ENCODE measurements at places on chromosomes 3 and 15.

DNA sequence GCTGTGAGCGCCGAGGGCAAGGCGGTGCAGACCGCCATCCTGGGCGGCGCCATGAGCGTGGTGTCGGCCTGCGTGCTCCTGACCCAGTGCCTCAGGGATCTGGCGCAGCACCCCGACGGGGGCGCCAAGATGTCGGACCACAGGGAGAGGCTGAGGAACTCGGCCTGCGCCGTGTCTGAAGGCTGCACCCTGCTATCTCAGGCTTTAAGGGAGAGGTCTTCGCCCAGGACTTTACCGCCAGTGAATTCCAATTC, 2.3 kb downstream of the TLNRD1 start:
- no peak for DNase-seq

GRCh38 chr15:51450001-51450400, 108.5 kb downstream of the GLDN start:
- DNase-seq: peak; percentile 53

DNA sequence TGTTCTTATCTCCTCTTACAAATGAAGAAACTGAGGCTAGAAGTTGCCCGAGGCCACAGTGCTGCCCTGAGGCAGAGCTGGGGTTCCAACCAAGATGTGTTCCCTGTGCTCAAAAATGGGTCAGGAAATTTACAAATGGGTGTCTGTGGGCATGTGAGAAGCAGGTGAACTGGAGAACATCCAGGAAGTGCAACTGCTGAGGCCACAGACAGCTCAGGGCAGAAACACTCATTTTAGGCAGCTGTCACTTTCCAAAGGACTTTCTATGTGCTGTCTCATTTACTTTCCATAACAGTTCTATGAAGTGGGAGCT, 47.2 kb upstream of the ATP2B2 start:
- DNase-seq: no peak

- no peak for DNase-seq
Observed at GRCh38 chr15:74845581-74845980, 2.6 kb upstream of the ULK3 start.

DNA sequence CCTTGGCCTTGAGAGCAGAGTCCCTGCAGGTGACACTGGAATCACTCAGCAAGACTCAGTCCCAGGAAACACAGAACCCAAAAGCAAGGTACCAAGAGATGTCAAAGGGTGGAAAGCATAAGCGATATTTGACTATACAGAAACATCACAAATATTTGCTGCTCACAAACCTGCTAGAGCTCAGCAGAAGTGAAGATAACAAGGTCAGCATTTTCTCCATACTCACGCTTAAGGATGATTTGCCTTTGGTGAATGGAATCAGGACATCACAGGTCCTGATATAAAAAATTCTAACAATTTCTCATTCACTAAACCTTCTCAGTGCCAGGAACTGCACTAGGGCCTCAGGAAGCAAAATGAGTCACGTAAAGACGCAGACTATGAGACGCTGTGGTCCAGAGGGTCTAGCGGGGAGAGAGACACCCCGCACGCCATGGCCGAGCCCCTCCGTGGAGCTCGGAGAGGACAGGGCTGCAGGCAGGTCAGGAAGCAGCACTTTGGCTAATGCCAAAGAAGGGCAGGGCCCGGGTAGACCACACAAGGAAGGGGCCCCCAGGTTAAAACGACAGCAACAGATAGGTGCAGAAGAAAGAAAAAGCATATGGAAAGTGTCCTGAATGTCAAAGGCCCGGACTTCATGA, 10.7 kb downstream of the PCSK6 start:
- DNase-seq: no peak

DNA sequence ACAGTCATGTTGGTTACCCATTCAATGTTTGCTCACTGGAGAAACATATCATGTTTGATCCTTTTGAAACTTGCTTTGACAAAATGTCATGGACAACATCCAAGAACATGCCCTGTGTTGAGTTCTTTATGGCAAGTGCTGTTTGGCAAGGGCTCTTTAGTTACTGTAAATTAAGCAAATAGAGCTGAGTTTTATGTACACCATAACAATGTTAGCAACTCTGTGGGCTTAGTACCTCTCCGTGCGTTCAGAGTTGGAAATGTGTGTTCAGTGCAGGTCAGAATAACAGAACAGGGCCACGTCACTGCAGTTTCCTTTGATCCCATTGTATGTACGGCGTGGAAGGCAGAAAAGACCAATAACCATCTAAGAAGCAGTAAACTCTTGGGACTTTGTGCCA, 132.5 kb downstream of the MYRIP start:
- no peak for DNase-seq

- DNase-seq: peak; percentile 77
Observed at GRCh38 chr3:159763011-159763601, 225.5 kb upstream of the IL12A start.

DNA sequence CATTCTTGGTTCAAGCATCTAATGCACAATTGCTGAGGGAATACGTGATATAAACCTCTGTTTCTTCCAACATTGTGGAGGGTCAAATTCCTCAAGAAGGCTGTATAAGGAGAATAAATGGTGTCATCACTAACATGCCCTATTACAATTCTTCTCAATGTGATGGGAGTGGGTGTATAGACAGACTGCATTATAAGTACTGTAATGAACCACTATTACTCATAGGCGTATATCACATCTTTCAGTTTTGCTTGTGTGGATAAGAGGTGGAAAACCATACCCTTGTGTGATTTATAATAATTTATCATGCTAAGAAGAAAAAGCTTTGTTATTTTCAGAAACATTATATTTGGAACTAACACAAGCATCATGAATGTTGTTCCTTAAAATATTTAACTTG, 35.3 kb upstream of the BBX start:
- DNase-seq: no peak

DNA sequence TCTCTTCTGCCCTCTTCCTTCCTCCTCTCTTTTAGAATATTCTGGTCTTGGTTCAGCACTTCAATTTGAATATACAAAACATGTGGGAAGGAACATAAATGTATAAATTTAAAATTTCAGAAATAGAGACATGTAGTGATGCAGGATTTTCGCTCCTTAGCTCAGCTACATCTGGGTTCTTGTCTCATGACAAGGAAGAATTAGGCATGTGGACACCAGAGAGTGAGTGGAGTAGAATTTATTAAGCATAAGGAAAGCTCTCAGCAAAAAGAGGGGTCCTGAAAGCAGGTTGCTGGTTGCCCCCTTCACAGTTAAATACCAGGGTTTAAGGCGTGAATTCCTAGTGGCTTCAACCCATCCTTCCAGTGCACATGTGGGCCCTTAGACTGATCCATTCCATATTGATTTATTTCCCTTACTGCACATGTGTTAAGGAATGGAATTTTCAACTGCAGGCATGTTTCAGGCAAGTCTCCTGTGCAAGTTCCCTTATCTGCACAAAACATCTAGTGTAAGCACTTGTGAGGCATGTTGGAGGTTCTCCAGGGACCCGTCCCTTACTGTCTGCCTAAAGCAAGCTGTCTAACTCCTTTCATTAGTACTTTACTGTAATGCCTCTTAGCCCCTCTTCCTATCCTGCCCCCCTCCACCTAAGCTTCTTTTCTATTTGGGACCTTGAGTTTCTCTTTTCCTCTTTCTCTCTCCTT, 133.2 kb upstream of the STRIT1 start:
- DNase-seq: no peak

DNA sequence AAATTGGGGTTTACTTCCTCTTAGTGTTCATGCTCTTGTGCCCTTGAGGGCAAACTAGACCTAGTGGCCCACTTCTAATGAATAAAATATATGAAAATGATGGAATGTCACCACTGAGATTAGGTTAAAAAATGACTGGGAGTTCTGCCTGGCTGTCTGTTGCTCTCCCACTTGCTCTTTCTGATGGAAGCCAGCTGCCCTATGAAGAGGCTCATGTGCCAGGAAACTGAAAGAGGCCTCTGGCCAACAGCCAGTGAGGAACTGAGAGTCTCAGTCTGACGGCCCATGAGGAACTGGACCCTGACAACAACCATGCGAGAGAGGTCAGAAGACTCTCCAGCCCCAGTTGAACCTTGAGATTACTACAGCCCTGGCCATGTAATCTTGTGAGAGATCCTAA, 107.1 kb upstream of the FHIT start:
- DNase-seq: no peak

- DNase-seq: no peak
Observed at GRCh38 chr3:73529308-73530021, 95.3 kb downstream of the PDZRN3 start.

- peak; percentile 85 for DNase-seq
Observed at GRCh38 chr15:64544450-64544849, 84.1 kb downstream of the ZNF609 start.

DNA sequence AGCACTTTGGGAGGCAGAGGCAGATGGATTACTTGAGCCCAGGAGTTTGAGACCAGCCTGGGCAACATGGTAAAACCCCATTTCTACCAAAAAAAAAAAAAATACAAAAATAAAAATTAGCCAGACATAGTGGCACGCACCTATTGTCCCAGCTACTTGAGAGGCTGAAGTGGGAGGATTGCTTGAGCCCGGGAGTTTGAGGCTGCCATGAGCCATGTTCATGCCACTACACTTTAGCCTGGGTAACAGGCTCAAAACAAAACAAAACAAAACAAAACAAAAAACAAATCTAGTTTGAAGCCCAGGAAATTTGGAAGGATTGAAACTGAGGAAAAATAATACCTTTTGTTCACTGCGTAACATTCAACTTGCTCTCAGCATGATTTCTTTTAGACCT, 16.6 kb downstream of the TMOD3 start:
- DNase-seq: no peak

DNA sequence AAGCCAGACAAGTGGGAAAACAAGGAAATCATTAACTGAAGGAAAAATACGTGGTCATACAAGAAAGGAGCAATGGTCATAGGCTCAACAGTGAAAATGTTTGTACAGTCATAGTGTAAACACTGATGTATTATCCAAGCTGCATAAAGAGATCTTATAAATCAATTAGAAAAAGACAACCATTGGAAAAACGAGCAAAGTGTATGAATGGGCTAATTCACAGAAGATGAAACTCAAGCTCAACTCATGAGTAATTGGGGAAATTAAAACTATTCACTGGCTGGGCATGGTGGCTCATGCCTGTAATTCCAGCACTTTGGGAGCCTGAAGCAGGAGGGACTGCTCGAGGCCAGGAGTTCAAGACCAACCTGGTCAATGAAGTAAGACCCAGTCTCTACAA, 6.4 kb upstream of the IGF2BP2 start:
- no peak for DNase-seq

GRCh38 chr3:151293127-151293526, 14.8 kb upstream of the P2RY14 start:
- no peak for DNase-seq

DNA sequence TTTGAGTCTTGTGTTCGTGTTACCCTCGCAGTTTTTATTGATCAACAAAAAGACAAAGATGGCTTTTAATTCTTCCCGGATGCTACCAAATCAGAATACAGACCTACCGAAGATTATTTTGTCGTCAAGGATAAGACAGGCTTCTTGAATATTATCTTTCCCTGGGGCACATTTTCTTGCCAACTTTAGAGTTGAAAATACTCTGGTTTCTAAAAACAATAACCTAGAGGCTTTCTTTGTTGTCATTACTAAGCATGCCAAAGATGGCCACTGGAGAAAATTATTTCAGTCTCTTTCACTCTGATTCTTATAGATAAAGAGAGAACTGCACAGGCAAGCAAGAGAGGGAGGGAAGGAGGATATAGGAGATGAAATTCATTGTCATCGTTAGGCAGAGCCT, 33.9 kb downstream of the OXNAD1 start:
- no peak for DNase-seq

- peak; percentile 90 for DNase-seq
Observed at GRCh38 chr15:82540055-82540983, at the start of gene RPS17. Gene RPS17 (minus strand): TSS chr15:82540457. CDS start chr15:82540428, 29 bp downstream.

GRCh38 chr3:56813653-56813960, 11.9 kb upstream of the ARHGEF3 start:
- DNase-seq: no peak

DNA sequence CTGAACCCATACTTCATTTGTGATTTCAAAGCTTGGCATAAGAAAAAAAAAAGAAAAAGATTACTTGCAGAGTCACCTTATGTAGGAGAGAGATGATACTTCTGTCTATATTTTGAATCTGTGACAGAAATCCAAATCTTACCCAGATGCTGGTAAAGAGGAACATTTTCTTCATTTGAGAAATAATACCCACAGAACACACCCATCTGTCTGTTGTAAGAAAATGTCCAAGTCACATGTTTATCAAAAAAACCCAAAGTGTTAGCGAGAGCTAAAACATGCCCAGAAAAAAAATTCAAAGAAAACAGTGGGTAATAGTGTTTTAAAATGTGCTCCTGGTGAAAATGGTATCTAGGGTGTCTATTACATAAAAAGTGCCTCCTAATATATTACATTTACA, 18.0 kb upstream of the RAP2B start:
- no peak for DNase-seq

DNA sequence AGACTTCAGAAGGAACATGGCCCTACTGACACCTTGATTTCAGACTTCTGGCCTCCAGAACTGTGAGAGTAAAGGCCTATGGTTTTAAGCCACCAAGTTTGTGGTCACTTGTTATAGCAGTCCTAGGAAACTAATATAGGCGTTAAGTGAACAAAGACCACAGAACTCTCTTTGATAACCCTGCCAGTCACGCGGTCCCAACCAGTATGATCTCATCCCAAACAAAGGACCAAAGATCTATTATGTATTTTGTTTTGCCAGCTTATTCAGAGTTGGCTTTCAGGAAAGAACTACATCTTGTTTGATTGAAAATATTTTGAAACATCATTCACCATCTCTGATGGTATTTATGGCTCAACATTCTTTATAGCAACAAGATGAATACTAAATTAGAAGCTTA, 294.4 kb upstream of the SLCO3A1 start:
- no peak for DNase-seq

GRCh38 chr15:91032919-91033803, 10.8 kb upstream of the VPS33B start:
- DNase-seq: peak; percentile 12

- DNase-seq: peak; percentile 92
Observed at GRCh38 chr3:177463863-177464262, 266.6 kb upstream of the TBL1XR1 start.

GRCh38 chr3:195028877-195029606, 241.9 kb downstream of the XXYLT1 start:
- DNase-seq: peak; percentile 5

GRCh38 chr15:73474785-73475184, 31.8 kb downstream of the REC114 start:
- DNase-seq: no peak

GRCh38 chr3:33372218-33373081, 67.8 kb downstream of the UBP1 start:
- peak; percentile 65 for DNase-seq

DNA sequence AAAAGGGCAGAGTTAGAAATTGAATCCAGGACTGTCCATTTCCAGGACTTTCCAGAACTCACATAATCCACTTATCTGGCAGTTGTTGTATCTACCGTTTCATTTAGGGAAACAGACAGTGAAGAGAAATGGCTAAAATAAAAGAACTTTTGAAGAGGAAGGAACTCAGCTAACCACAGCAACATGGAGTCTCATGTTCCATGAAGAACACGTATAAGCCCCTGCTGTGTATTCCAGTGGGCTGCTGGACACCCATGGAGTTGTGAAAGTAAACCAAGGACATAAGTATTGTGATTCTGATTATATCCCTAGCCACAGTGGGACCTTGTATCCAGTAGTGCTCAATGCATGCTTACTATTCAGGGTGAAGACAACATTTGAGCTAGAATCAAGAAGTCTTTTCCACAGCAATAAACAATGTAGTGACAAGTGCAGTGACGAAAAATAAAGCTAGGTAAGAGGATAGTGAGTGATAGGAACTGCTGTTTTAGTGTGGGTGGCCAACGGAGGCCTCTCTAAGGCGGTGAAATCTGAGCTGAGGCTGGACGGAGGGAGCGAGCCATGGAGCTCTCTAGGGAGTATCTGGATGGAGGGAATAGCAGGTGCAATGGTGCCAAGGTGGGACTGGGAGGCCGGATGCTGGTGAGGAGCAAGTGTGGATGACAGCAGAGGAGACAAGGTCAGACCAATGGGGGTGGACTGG, 26.8 kb upstream of the TRH start:
- no peak for DNase-seq
